Dorsolateral prefrontal cortex (tissue), 122 donors: ENCODE measurements at places on chromosomes 3 and 15.

GRCh38 chr15:92494806-92495336 is 101.2 kb downstream of the ST8SIA2 start:
- no peak for DNase-seq

- DNase-seq: no peak
Measured at GRCh38 chr3:30962084-30962483, 67.6 kb upstream of the GADL1 start.

- DNase-seq: no peak
Measured at GRCh38 chr3:64399205-64399800, 174.0 kb upstream of the PRICKLE2 start.

GRCh38 chr3:4493941-4494894 is 1.1 kb downstream of the ITPR1 start:
- peak; percentile 12 for DNase-seq

- DNase-seq: no peak
Measured at GRCh38 chr3:15305359-15305844, 27.0 kb downstream of the SH3BP5 start.

DNA sequence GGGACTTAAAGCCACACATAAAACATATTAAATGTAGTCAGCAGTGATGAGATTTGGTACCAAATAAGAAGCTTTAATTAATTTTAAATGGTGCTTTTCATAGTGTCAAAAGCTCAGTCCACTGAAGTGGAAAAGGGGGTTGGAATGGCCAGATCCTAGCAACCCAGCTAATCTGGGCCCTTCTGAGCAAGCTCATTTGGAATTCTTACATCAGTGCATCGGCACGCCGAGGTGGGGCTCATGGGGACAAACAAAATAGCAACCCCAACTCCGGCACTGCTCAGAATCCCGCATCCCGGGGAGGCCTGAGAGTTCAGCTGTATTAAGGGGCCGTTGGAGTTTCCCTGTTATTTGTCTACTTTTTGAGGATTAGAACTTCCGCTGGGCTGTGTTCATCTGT is 526.4 kb downstream of the SOX2 start:
- DNase-seq: peak; percentile 57

DNA sequence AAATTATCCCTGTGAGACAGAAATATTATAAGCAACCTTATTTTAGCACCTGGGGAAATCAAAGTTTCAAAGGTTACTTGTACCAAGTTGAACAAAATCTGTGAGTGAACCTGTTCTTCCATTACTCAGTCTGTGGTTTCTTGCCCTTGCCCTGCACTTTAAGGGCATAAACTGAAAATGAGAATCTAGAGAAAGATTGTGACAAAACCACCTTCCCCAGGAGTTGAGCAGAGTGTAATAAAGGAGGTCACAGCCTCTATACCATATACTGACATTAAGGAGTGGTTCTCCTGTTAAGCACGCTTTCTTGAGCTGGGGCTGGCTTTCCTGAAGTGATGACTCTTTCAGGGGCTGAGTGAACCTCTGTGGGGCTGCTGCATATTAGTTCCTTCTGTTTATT is 143.4 kb downstream of the PDCD6IP start:
- no peak for DNase-seq

DNA sequence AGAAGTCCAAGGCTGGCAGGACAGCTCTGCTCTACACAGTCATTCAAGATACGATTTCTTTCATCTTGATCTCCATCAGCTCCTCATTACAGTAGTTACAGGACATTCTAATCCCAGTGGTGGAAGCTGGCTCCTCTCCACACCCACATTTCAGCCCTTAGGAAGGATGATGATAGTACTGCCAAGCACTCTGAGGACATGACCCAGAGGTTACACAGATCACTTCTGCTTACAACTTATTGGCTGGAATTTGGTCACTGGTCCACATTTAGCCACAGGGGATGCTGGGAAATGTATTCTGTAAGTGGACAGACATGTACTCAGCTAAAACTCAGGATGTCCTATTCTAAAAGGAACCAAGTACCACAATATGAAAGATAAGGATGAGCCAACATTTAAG is 77.1 kb downstream of the IQCH start:
- DNase-seq: no peak
